ENCODE measurements at places on chromosomes 3 and 15.

GRCh38 chr3:56123487-56123886 is 344.8 kb downstream of the ERC2 start:
- no peak for ATAC-seq

DNA sequence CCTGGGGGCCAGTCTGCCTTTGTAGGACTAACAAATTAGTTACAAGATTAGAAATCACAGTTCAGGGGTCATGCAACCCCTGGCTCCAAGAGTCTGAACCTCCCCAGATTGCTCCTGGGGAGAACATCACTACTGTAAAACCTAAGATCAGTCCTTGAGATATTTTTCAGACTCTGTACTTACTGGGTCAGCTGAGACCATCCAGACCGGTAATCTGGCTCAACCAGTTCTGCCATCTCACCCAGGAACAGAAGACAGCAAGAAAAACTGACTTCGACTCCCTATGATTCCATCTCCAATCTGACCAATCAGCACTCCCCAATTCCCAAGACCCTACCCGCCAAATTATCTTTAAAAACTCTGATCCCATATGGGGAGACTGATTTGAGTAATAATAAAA is 47.5 kb downstream of the NMD3 start:
- ATAC-seq, result no peak

DNA sequence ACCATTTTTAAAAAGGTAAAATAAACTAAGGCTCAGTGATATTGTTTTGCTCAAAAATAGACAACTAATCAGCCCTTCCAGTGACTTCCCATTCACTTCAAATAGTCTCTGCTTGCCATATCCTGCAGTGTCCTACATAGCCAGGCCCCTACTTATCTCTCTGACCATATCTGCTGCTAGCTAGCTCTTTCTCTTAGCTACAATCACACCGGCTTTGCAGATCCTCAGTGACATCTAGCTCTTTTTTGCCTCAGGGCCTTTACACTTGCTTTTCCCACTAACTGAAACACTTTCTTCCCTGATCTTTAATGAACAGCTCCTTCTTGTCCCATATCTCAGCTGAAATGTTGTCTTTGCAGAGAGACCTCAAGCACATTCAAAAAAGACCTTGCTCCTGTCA is 161.3 kb downstream of the IL5RA start:
- no peak for ATAC-seq

GRCh38 chr3:17023006-17023664 is 138.4 kb downstream of the PLCL2 start:
- ATAC-seq, result peak; percentile 93

GRCh38 chr15:88029696-88030095 is 226.8 kb downstream of the NTRK3 start:
- no peak for ATAC-seq

DNA sequence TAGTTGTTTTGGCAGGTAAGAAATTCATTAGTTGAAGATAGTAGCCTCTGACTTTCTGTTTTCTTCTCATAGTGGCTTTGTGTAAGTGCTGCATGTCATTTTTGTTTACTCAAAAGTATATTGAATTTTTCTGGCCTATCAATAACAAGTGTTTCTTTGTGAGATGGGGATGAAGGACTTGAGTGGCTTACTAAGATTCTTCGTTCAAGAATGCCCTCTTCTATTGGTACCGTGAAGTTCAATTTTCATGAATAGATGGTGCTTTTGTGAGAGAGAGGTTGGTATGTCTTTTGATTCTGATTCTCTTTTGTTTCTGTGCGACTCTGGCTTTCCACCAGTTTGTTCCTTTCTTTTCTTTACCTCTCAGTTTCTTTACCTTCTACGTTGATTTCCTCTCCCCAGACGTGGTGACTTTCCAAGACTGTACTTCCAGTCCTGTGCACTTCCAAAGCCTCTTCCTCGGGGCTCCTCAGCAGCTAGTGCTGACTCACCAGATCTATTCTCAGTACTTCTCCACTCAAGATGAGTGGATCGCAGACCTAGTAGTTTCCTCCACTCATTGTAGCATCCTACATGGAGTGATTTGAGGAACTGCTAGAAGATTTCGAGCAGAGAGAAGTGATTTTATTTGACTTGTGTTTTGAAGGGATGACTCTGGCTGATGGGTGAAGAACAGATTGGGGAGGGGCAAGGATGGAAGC is 82.0 kb upstream of the EPHB3 start:
- no peak for ATAC-seq

DNA sequence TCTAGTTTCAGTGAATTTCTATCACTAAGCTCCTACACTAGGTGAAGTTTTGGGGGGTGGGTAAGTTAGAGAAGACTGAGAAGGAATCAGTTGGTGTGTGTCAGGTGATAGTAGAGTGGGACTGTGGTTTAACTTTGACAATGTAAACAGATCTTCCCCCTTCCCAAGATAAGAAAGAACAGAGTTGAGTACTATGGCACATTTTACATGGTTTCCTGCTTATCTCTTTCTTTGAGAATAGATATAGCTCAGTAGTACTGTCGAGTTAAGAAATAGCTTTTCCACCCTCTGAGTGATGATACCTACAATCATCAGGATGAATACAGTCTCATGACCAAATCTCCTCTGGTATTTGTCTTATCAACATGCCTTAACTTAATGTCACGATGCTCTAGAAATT is 42.8 kb downstream of the GAP43 start:
- ATAC-seq, result no peak

GRCh38 chr3:142608631-142609030 is 12.4 kb downstream of the PLS1 start:
- no peak for ATAC-seq

GRCh38 chr15:76968306-76968705 is 26.6 kb upstream of the PSTPIP1 start:
- no peak for ATAC-seq

GRCh38 chr15:52567871-52568600 is 794 bp downstream of the ARPP19 start:
- ATAC-seq, result peak; percentile 42

DNA sequence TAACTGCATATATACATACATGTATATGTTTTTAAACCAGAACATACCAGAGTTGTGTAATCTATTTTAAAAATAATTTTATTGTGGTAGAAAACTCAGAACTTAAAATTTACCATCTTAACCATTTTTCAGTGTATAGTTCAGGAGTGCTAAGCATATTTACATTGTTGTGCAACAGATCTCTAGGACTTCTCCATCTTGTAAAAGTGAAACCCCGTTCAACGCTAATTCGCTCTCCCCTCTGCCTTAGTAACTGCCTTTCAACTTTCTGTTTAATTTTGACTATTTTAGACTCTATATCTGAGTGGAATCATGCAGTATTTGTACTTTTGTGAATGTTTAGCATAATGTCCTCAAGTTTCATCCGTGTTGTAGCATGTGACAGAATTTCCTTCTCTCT is 51.8 kb upstream of the SSR3 start:
- peak; percentile 59 for ATAC-seq

DNA sequence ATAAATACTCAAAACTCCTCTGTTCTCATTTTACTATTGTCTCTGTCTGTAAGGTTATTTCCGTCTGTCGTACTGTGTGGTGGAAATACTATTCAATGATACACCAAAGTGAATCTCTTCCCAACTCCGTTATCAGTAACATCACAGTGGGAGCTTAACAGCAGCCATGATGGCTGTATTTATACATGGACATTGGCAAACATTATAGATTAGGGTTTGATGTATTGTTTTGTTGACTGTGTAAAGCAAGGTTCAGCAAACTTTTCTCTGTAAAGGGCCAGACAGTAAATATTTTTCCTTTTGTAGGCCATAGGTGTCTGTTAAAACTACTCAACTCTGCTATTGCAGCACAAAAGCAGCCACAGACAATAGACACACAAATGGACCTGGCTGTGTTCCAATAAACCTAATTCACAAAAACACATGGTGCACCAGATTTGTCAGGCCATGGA is 23.2 kb downstream of the LIPC start:
- ATAC-seq, result no peak

- no peak for ATAC-seq
Measured at GRCh38 chr3:52682016-52682415, 3.7 kb downstream of the PBRM1 start.

GRCh38 chr3:73024836-73025235 is 28.2 kb downstream of the PPP4R2 start:
- no peak for ATAC-seq

GRCh38 chr3:184481984-184482671 is 79.5 kb upstream of the EPHB3 start:
- no peak for ATAC-seq

DNA sequence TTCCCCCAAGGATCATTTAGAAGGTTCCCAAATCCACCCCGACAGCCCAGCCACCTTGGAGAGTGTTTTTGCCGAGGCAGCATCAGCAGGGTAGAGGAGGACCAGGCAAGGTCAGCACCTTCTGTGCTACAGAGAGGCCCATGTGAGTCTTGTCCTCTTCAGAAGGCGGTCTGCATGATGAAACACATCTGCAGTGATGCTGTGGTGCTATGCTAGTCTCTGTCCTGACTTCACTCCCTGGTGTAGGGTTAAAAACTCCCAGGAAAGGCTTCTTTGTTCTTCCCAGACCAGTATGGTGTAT is 87.9 kb downstream of the ITPR1 start:
- peak; percentile 42 for ATAC-seq

- ATAC-seq, result no peak
Measured at GRCh38 chr15:43524254-43524845, 6.9 kb downstream of the MAP1A start.

DNA sequence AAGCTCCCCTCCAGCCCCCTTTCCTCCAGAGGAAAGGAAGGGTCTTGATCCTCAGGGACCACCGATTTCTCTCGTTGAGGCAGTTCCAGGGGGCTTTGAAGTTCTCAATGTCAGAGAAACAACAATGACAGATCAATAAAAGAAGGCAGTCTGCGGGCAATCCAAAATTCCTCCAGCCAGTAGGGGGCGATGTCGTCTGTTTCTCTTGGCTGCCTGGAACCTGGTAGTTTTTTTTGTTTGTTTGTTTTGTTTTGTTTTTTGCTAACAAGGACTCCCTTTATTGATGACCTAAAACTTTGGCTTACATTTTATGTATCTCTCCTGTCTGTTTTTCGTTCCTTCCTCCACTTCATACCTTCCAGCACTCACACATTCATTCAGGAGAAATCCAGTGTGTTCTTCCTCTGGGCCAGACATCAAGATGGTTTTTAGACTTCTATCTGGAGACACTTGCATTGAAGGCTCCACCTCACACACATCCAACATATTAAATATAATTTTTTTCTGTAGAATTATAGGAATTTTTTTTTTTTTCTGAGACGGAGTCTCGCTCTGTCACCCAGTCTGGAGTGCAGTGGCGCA is 276.6 kb downstream of the RPLP1 start:
- no peak for ATAC-seq

DNA sequence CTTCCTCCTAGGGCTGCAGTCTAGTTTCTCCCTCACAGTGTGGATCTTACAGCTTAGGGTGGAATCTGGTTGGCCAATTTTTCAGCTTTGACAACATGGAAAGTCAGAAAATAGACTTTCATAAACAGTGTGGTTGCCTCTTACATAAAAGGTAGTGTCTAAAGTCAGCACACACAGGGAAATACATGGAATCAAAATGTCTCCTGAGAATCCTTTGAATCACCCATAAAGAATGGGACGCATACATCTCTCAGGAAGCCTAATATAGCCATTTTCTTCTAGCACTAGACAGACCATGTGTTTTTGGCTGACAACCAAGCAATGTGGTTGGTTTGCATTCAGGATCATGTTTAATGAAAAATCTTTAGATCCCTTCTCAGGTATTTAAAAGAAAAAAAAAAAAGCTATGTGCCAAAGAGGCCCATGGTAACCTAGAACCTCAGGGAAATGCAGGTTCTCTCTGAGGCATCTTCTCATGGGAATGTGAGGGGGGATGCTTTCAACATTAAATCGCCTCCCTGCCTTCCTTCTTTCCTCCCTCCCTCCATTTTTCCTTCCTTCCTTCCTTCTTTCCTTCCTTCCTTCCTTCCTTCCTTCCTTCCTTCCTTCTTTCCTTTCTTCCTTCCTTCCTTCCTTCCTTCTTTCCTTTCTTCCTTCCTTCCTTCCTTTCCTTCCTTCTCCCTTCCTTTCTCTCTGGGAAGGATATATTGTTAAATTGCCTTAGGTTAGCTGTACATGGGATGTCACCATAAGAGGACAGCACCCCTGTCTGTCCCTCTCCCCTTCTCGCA is 34.3 kb upstream of the ZBTB38 start:
- no peak for ATAC-seq

DNA sequence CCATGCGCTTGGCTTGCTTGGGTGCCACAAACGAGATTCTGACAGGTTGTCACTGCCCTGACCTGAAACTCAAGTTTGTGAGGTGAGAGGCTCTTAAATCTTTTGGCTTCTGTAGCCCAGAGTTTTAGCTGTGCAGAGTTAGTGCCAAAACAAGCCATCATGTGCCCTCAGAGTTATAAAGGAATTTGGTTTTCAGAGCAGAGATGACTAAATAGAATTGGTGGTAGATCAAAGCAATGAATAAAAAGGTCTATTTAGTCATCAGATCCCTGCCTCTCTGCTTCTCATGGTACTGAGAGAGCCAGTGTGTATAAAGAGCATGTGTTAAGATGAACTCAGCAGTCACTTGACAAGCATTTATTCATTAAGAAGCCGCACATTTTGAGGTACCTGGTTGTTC is 207.5 kb upstream of the DPH6 start:
- no peak for ATAC-seq

DNA sequence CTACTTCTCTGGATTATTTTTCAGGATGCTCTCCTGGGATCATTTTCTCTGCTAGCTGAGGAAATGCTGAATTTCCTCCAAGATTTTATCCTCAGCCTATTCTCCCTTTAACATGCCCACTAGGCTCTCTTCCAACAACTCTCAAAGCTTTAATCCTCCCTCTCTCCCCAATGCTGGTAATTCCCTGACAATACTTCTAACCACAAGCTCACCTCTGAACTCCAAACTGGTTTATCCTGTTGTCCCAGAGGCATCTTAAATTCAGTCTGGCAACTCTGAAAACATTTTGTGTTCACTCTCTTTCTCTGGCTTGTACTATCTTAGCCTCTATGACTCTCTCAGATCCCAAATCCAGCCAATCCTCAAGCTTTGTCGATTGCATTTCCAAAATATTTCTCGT is 490.3 kb downstream of the MECOM start:
- no peak for ATAC-seq

GRCh38 chr3:174120997-174121396 is 723.5 kb downstream of the NLGN1 start:
- no peak for ATAC-seq

All from stimulated activated memory B cell treated with anti-CD40 and anti-IgM and Interleukin-4, amounts not matched to agents 10 μg/mL and 1 μg/mL and 100 μg/mL, for 72 hours (primary cell).